T-cell (primary cell): ENCODE measurements at places on chromosomes 16 and 17.
A peak's percentile ranks its signal among the peaks of the same experiment; 100 is the strongest.

GRCh38 chr17:21304091-21304490 lies 19.6 kb downstream of the MAP2K3 start:
- no peak for DNase-seq

DNA sequence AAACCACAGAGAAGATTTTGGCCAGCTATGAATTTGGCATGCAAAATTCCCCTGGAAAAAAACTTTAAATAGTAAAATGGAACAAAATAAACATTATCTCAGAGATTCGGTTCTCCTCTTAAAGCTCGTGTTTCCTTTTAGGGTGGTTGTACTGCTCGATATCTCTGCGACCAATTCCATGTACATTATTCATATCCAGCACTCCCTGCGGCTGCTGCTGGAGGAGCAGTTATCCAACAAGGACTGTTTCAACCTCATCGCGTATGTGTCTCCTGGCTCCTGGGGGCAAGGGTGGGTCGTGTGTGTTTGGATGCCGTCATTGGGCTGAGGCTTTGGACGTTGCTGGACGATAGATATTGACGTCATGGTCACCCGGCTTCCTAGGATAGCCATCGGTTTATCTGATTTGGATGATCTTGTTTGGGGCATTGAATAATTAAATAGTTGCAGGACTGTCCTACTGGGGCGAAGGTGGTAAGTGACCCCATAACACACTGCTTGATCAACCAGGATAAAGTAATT lies 33.8 kb downstream of the VWA3A start:
- no peak for DNase-seq

DNA sequence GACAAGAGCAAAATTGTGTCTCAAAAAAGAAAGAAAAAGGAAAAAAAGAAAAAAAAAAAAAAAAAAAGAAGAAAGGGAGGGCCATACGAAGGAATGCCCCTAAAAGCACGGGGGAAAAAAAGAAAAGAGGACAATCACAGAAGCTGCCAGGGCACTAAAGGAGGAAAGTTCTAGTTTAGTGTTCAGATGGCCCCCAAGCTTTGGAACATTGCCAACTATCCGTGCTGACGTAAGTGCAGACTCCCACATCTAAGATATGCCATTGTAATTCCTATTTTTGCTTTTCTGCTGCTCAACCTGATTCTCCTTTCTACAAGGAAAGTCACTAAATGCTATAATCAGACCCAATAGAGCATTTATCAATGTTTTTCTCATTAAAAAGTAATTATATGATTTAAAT lies 842.1 kb downstream of the KCNJ2 start:
- no peak for DNase-seq

DNA sequence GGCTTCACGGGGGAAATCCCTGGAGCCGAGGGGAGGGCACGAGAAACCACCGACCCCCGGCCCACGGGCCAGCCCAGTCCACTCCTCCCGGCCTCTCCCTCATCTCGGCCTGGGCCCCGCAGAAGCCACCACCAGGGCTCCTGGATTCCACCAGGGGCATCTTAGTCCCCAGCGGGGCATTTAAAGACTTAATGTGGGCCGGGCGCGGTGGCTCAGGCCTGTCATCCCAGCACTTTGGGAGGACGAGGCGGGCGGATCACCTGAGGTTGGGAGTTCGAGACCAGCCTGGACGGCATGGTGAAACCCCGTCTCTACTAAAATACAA lies 24.1 kb upstream of the ABR start:
- no peak for DNase-seq

DNA sequence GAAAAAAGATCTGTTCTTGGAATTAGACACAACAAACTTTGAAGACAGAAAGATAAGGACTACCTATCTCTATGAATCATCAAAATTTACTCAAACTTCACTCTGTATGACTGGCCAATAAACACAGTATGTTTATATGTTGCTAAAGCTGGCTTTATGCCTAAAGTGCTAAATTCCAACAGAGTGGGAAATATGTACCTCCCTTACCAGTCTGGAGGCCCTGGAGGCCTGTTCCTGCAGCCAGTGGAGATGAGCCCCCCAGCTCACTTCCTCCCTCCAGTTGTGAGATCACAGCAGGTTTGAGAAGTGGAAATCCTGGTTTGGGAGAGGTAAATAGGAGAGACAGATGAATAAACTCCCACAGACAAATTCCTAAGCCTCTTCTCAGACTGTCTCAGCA lies 9.0 kb downstream of the ZNF23 start:
- no peak for DNase-seq

- DNase-seq, result no peak
These were observed 1.7 kb downstream of the TUBG2 start for GRCh38 chr17:42660692-42661345.

DNA sequence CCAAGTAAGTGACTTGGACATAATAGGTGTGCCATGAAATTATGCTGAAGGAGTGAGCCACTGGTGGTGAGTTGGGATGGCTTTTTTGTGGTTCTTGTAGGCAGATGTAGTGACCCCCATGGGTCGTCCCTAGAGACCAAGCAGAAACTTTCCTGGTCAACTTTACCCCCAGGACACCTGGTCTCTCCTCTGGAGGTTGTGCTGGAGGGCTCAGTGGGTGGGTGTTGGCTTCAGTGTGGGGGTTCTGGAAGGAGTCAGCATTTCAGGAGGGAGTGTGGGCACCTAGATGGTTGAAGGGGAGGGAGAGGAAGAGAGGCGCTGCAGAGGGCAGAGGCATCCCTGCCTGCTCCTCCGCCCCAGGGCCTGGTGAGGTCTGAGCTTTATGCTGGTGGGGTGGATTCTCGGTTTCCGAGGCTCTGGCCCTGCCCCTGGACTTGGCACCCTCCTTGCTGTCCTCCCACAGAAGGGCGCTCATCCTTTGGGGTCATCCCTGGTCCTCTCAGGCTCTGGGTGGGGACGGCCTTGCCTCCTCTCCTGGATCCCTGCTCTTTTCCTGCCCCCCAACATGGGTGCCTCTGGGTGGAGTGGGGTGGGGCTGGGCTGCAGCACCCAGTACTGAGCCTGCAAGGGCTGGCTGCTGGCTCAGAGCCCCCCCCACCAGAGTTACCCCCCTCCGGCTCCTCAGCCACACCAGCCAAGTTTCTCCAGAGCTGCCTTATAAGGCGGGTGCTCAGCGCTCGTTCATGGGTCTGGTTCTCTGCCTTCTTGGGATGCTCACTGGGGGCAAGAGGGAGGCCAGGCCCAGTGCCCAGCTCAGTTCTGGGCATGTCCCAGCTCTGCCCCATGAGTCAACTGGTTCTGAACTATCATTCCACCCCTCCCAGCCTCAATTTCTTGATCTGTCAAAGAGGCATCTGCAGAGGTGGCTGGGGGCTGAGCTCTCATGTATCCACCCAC lies 266.8 kb downstream of the SEC14L1 start:
- no peak for DNase-seq

- no peak for DNase-seq
These were observed 788 bp upstream of the EXOC3L1 start for GRCh38 chr16:67190448-67191399.

DNA sequence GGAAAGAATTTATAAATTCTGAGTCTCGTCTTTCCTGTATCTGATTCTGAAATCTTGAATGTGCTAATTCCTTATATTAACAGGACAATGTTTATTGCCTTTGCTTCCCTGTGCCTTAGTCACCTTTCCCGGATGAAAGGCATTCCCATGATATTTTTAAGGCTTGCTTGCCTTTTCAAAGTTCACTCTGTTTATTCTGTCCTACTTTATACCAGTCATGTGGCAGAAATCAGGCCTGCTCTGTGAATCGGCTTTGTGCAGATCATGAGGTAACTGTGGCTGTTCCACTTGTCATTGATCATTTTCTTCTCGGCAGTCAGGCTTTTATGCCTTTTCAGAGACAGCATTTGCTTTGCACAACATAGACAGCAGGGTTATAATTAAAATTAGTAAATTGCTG lies 28.8 kb upstream of the ABCC11 start:
- no peak for DNase-seq

DNA sequence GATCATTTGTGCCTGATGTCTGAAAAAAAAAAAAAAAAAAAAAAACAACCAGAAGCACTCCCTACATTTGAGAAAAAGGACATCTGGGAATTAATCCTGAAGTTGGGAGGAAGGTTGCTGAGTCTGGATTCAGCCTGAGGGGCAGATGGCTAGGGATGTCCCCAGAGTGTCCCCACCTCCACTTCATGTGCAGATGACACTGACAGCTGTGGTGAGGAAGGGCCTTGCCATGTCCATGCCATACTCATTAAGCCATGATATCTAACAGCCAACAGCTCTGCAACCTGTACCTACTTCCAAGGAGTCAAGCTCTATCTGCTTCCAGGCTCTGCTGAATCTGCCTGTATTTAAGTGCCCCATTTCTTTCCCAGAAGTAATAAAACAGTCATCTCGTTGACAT lies 356.0 kb downstream of the CA10 start:
- DNase-seq, result no peak

- DNase-seq, result no peak
These were observed 42.9 kb upstream of the CDRT4 start for GRCh38 chr17:15510361-15510760.

GRCh38 chr17:36994438-36994837 lies 45.7 kb downstream of the AATF start:
- DNase-seq, result no peak

GRCh38 chr17:9419932-9420453 lies 155.6 kb downstream of the STX8 start:
- no peak for DNase-seq

GRCh38 chr17:42287305-42287976 lies 857 bp upstream of the STAT5A start:
- DNase-seq, result no peak

DNA sequence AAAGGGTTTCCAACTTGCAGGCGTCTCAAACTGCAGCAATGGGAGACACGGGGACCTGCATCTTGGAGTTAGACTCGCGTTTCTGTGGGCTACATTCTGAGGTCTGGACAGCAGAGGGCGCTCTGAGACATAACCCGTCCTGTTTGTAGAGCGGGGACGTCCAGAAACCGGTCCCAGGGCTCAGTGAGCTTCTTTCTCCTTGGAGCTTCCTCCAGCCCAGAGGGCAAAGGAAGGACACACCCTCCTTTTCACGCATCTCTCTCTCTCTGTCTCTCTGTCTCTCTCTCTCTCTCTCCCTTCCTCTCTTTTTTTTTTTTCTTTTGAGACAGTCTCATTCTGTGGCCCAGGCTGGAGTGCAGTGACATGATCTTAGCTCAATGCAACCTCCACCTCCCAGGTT lies 19.8 kb downstream of the COX4I1 start:
- peak; percentile 85 for DNase-seq

DNA sequence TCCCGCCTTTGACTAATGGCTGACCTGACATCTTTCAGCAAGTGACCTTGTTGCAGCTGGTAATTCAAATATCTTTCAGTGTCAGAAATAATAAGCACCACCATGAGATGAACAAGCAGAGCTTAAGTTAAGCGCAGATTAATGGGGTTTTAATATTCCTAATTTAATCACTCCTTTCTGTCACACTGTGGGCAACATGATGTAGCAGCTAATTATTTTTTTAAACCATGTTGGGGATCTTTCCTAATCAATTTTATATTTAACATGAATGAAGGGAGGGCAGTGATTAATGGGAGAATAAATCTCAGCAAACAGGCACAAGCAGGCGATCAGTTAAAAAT lies 353.6 kb upstream of the TNRC6C start:
- no peak for DNase-seq

DNA sequence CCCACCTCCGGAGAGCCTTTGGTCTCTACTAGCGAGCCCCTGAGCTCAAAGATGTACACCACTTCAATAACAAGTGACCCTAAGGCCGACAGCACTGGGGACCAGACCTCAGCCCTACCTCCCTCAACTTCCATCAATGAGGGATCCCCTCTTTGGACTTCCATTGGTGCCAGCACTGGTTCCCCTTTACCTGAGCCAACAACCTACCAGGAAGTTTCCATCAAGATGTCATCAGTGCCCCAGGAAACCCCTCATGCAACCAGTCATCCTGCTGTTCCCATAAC lies 702 bp downstream of the SPN start:
- DNase-seq, result no peak

DNA sequence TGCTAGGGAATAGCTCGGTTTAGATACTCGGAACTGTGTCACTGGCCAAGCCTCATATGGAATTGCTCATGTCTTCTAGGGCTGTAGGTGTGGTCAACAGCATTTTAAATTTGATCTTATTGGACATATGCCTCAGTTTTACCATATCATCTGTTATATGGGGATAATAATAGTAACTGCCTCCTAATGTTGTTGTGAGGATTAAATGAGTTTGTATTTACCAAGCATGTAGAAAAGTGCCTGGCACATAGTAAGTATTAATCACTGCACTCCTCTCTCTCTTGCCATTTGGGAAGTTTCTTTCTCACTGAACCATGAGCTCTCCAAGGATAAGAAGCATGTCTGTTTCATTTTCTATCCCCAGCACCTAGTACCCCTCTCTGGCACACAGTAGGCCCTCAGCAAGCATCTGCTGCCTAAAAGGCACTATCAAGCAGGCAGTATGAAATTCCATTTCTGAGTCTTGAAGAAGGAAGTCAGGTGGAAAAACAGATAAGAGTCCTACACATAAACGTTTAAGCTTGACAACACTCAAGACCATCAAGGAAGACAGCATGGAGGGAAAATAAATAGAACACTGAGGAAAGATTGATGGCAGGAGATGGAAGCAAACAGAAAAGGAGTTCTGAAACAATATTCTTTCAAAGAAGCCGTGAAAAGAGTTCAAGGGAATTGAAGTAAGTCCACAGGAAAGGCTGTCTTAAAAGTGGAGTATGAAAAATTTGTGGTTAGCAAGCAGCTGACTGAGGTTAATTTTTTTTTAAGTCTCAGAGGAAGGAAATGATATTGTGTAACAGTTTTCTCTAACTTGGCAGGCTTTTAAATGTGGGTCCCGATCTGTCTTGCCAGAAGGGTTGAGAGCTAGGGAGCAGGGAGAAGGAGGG lies 2.2 kb upstream of the ATP6V0A1 start:
- DNase-seq, result no peak

DNA sequence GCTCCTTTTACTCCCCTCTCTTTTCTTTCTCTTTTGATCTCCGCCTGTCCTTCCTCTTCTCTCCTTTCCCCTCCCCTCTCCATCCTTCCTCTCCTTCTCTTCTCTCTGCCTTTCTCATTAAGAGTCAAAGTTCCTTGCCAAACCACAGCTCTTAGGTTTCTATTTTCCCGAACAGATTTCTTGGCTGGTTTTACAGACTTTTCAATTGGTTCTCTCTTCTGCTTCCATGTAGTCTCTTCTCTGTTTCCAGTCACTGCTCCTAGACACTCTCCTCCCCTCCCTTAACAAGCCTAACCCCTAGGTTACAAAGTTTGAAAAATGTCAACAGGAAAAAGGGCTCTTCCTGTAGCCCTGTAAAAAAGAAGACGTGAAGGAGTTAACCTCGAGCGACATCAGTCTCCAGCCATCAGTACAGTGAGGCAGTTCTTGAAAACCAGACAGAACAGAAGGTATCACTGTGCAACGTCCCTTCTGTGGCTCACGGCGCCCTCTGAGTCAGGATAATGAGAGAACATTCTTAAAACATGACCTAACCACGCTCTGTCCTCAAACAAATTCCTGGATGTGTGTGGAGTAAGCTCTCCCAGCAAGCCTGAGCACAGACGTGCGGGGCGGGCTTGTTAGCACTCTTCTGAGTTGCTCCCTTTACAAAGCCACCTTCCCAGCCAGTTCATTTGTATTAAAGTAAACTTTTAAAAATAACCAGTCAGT lies 11.6 kb upstream of the MARCHF10 start:
- no peak for DNase-seq
